ENCODE measurements at places on chromosomes 7 and 10.

- no peak for DNase-seq
Measured at GRCh38 chr10:75146780-75147179, 35.3 kb downstream of the SAMD8 start.

DNA sequence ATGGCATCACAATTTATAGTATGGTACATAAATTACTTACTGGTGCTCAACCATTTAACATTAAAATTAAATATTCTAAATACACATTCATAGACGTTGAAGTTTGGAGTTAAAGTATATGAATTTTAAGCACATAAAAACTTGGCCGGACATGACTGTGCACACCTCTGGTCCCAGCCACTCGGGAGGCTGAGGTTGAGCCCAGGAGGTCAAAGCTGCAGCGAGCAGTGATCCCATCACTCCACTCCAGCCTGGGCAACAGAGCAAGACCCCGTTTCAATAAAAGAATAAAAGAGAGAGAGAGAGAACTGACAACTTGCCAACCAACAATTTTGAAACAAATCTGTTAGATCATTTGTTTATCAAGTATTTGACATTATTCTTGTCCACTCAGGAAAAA is 943.3 kb upstream of the KCND2 start:
- DNase-seq, result no peak

DNA sequence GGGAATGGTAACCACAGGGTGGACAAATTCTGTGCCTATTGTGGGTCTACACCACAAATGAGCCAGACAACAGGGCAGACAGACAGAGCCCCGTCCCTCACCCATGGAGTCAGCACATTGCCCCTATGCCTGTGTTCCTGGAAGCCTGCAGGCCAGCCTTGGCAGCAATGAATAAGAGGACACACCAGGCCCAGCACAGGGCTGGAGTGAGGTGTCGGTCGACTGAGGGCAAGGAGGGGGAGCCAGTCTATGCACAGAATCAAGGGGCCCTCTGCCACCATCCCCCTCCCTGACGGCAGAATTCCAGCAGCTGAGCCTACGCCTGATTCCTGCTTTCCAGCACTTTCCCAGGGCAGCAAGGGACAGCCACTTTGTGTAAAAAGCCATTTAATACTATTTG is 98.2 kb downstream of the CALN1 start:
- DNase-seq, result no peak

GRCh38 chr7:155995183-155995612 is 182.9 kb upstream of the SHH start:
- DNase-seq, result no peak

- DNase-seq, result no peak
Measured at GRCh38 chr7:156764016-156764669, 123.6 kb downstream of the RNF32 start.

DNA sequence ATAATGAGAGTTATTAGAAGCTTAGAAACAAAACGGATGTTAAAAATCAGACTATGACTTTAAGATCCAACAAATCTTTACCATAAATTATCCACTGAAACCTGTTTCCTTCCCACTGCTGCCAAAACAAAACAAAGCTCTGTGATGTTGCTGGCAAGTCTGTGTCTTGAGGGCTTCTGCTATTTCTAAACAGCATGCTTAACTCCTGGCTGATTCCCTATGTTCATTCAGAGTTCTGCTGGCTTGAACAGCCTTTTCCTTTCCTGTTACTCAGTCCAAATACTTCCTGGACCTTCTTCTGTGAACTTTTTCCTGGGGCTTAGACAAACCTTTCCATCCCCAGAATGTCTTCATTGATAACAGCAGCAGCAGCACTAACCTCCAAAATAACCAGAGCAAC is 448.1 kb downstream of the SORCS1 start:
- no peak for DNase-seq

DNA sequence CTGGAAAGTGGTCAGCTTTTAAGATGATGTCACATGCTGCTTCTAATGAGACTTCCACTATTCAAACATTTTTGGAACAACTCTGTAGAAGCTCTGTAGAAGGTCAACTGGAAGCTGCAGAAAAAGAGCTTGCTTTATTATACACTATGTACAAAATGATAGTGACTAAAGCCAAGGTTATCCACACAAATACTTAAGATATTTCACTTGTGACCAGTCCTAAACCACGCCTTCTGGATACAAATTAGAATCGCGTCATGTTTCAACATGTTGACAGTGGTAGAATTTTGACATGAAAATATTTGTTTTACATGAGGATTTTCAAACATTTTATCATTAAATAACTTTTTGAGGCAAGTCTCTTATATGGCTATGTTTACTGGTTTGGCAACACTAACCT is 499.6 kb upstream of the PHF14 start:
- no peak for DNase-seq

- no peak for DNase-seq
Measured at GRCh38 chr7:151141311-151141854, 26.1 kb downstream of the GBX1 start.

GRCh38 chr7:77320714-77321113 is 95.4 kb downstream of the GSAP start:
- no peak for DNase-seq

DNA sequence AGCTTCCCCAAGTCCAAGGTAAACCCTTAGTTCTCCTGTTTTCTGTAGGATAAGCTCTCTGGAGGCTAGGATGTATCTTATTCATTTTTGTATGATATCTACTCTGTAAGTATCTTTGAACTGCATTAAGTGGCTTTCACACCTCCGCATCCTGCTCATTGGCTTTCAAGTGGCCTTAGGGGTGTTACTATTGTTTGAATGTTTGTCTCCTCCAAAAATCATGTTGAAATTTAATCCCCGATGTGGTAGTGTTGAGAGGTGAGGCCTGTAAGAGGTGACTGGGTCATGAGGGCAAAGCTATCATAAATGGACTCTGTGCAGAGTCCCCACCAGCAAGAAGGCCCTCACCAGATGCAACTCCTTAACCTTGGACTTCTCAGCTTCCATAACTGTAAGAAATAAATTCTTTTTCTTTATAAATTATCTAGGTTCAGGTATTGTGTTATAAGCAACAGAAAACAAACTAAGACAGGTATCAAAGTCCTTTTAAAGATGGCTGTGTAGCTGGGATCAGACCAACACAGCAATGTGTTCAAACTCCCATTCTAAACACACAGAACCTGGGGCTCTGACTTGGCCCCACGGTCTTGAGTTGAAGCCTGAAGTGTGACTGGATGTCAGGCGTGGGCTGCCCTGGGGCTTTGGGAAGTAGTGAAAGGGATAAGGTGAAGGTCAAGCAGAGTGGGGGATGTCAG is 25.9 kb downstream of the TBXAS1 start:
- DNase-seq, result no peak

- DNase-seq, result no peak
Measured at GRCh38 chr7:7706556-7707172, 11.7 kb downstream of the RPA3 start.

- DNase-seq, result no peak
Measured at GRCh38 chr10:127216274-127216673, 19.9 kb upstream of the INSYN2A start.

DNA sequence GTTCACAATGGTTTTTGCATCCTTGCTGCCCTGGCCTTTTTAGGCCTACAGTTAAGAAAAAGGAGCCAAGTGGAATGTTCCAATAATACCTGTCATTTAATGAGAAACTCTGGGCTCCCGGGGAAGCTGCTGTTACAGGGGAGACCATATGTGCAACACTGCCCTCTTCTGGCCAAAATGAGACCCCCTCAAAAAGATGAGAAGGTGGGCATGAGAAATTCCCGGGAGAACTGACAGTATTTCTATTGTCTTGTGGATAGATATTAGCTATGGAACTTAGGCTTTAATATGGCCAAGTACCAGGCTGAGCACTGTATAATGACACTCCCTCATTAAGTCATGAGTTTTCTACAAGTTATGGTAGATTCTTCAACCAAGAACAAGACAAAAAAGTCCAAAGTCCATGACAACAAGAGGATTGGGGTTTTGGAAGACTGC is 99.4 kb downstream of the CCDC3 start:
- peak; percentile 6 for DNase-seq

GRCh38 chr10:91983416-91983815 is 59.8 kb downstream of the BTAF1 start:
- no peak for DNase-seq

DNA sequence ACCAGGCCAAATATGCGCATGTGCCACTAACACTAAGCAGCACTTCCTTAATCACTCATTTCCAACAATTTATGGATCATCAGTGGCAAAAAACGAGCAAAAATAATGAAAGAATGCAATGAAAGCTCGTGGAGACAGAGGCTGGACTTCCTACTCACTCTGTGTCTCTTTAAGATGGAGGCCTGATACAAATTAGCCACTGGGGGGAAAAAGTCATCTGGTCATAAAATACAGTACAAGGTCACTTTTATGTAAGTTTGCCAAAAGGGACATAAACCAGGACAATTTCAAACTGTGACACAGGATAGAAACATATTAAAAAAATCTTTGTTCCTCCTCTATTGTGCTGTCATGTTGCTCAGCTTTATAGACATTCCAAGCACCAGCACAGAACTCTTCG is 101.7 kb downstream of the LMBR1 start:
- DNase-seq, result no peak

- DNase-seq, result no peak
Measured at GRCh38 chr10:97601268-97602215, 12.0 kb downstream of the C10orf62 start.

DNA sequence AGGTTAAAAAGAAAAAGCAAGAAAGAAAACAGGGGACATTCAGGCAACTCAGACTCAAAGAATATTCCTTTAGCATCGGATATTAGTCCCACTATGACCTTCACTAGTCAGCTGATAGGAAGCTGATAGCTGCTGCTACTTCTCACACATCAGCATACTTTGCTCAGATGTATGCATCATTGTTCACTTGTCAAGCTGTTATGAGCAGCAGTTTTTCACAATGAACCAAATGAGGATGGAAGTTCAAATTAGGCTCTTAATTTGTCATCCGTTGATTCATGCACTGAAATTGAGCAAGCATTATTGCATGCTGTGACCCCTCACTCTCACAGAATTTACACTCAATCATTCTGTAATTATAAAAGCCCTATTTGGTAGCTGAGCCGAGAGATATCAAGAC is 257.7 kb downstream of the SNX13 start:
- DNase-seq, result no peak

GRCh38 chr10:72692744-72692993 is 726 bp downstream of the MCU start:
- no peak for DNase-seq

DNA sequence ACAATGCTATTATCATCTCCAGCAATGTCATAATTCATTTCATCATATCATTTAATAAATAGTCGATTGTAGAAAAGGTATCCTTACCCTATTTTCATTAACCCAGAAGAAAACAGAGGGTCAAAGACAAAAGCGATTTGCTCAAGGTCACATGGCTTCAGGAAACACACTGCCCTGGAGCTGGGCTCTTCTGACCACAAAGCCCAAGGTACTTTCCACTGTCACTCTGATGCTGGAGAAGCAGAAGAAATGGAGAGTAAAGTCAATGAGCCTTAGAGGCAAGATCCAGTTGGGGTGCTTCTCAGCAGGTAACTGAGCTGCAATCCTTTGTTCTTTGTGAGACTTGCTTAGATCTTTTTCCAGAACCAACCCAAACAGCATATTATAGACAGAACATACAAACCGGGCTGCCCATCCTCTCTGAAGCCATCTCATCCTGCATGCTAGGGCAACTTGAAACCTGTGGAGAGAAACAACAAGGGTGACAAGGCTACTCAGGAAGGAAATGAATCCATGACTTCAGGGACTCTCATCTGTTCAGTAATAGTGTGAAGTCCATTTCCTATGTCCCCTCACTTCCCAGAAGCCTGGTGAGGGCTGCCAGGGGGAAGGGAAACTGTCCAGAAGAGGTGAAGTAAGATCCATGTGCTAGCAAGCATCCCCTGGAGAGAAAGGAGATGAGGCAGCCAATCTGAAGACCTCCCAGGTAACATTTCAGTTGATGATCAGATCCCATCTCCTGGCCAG is 148.6 kb upstream of the SVIL start:
- DNase-seq, result no peak

DNA sequence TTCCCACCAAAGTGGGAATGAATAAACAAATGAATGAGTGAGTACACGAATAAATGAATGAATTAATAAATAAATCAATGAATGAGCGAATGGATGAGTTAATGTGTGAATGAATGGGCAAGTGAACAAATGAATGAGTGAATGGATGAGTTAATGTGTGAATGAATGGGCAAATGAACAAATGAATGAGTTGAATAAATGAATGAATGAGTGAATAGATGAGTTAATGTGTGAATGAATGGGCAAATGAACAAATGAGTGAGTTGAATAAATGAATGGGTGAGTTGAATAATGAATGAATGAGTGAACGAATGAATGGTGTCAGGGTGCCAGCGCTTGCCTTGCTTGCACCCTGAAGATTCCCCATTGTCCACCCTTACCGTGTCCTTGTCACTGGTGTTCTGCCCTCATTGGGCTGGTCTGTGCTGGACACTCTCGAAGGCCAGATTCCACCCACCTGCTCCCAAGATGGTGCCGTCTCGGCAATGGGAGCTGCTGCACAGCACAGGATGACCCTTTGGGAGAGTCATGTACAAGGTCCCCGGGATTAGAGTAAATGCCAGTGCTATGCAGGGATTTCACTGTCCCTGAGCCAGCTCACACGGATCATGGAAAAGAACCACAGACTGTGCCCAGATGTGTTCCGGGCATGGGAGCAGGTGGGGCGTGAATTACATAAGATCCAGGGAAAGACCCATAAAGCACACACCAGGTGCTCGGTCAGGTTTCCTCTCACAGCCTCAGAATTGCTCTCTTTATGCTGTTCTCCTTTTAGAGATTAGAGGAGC is 83.2 kb downstream of the CAMK1D start:
- no peak for DNase-seq

GRCh38 chr10:128629111-128630096 is 503.2 kb upstream of the MKI67 start:
- DNase-seq, result no peak

- DNase-seq, result no peak
Measured at GRCh38 chr7:125828153-125828700, 898.6 kb upstream of the POT1 start.

DNA sequence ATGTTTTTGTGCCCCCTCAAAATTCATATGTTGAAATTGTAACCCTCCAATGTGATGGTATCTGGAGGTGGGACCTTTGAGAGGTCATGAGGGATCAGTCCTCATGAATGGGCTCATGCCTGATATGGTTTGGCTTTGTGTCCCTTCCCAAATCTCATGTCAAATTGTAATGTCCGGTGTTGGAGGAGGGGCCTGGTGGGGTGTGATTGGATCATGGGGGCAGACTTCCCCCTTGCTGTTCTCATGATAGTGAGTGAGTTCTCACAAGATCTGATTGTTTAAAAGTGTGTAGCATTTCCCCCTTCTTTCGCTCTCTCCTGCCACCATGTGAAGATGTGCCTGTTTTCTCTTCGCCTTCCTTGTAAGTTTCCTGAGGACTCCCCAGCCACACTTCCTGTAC is 53.4 kb downstream of the TLL2 start:
- DNase-seq, result no peak

- no peak for DNase-seq
Measured at GRCh38 chr10:6065406-6065805, 3.2 kb upstream of the IL2RA start.
